RCC 7860 (cell line): ENCODE measurements at places on chromosomes 2 and 18.

GRCh38 chr18:56314396-56314795 is 324.0 kb downstream of the TXNL1 start:
- no peak for DNase-seq

DNA sequence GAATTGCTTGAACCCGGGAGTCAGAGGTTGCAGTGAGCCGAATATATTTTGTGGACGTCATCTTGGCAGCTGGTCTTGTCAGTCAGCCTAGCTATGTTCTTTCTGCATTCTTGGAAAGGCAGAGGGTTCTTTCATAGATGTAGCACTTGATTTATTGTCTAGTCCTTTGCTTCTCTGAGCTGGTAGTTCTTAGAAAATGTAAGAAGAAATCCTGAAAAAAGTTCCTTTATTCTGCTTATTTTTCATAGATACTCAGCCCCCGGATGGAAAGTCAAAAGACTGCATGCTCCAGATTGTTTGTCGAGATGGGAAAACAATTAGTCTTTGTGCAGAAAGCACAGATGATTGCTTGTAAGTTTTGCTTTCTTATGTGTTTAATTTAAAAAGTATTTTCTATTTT is 21.3 kb downstream of the PLEKHB2 start:
- DNase-seq, result no peak

GRCh38 chr18:59696311-59697235 is 650 bp downstream of the CCBE1 start:
- no peak for DNase-seq

DNA sequence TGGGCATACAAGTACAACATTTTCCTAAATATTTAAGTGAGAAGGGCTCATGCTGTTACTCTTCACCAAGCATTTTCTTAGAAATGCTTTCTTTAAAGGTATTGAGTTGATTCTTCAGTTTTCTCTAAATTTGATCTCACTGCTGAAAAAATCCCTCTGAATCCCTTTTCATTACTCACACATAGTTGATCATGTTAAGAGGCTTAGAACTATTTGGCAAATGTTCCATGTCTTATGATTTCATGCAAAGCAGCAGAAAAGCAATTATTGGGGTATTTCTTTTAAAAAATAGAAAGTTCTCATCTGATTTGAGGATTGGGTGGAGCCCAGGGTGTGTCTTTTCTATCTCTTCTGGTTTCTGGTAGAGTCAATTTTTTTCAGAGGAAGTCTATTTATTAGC is 1079.8 kb upstream of the ZEB2 start:
- DNase-seq, result no peak

DNA sequence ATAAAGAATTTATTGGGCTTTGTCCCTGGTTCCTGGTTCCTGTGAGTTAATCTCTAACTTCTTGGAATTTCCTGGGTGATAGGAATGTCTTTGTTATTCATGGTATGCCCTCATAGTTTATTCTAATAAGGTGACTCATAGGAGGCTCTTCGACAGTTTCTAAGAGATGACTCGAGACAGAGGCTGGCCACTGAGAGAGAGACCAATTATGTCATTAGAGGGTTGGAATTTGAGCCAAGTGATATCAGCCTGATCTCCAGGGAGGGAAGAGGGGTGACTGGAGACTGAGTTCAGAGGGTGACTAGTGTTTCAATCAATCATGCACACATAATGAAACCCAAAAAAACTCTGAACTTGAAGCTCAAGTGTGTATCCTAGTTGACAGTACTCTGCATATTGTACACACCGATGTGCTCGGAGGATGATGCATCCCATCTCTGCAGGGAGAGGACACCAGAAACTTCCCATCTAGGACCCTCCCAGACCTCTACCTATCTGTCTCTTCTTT is 185.7 kb downstream of the MTCL1 start:
- DNase-seq, result peak; percentile 99

GRCh38 chr2:216013080-216013909 is at the start of gene MREG:
Gene MREG, minus strand, starts transcription at chr2:216013551. Its CDS starts 224 bp downstream, at chr2:216013327.
- peak; percentile 50 for DNase-seq

DNA sequence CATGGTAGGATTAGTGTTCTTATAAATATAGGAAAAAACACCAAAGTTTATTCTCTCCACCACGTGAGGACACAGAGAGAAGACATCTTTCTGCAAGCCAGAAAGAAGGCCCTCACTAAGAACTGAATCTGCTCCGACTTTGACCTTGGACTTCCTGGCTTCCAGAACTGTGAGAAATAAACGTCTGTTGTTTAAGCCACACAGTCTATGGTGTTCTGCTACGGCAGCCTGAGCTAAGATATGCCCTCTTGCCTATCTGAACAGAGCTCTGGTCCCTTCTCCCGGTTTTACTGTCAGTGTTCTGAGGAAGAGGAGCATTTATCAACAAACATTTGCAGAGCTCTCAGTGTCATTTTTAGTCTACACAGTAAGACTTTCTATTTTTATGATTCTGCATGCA is 131.3 kb downstream of the DOK6 start:
- no peak for DNase-seq

GRCh38 chr2:58895857-58896256 is 654.7 kb upstream of the FANCL start:
- no peak for DNase-seq

- DNase-seq, result no peak
Observed at GRCh38 chr2:181149056-181149455, 168.7 kb downstream of the UBE2E3 start.

- DNase-seq, result no peak
Observed at GRCh38 chr18:67477522-67477921, 39.0 kb downstream of the DSEL start.

DNA sequence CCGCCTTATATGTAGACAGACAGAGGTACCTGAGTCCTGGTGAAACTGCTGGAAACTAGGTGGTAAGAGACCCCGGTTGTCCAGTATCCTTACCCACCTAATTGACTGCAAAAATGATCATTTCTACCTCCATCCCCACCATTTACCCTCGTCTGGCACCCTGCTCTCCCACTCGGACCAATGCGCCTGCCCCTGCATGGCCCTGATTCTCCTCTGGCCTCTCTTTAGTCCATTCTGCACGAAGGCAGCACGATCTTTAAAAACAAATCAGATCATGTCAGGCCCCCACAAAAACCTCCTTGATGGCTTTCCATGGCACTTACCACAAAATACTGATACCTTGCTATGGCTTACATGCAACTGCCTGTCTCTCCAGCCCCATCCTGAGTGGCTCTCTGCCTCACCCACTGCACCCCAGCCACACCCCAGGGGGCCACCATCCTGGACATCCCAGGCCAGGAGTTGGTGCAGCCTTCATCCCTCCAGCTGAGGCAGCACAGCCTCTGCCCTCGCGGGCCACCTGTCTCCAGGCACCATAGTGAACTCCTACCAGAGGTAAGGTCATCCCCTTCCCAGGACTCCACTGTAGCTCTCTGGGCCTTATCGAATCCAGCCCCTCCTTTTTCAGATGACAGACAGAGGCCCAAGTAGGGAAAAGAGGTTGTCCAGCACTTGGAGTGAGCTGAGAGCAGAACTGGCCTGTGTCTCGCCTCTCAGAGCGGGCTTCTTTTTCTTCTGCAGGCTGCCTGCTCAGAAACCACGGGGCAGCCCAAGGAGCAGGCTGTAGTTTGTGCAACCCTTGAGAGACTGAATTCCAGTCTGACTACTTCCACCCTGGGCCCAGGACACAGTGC is 12.3 kb upstream of the CIB4 start:
- no peak for DNase-seq

DNA sequence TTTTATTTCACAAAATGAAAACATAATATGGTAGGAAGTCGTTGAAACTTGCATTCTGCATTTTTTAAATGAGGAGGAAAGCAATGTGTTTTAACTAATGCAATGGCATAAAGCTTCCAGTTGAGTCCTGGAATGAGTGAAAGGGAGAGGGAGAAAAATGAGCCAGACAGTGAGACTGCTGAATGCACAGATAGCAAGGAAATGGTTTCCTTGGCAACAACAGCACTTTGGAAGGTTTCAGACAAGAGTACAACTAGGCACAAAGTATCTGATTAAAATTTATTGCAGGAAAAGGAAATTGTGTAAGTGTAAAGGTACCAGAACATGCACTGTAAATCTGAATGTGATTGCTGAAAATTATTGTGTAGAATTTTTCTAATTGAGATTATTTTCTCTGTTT is 320.1 kb upstream of the KYNU start:
- no peak for DNase-seq

GRCh38 chr2:73256618-73256922 is 22.5 kb downstream of the CCT7 start:
- DNase-seq, result no peak

DNA sequence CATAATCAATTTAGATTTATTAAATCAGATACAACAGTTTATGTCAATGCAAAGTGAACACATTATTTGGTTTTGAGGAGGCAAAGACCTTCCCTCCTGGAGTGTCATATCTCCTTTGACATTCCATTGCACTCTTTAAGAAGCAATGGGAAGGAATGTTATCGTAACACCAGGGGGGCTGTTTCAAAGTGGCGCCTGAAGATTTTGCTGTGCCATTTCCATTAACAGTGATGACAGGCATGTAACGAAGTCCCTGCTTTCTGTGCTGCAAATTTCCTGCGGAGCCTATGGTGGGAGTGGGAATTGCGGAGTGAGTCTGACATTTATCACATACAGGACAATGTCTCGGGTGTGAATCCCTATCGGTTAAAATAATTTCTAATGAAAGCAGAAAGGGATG is 499.6 kb upstream of the RAB6C start:
- no peak for DNase-seq

GRCh38 chr2:178951266-178952006 is 98.5 kb downstream of the CCDC141 start:
- no peak for DNase-seq

DNA sequence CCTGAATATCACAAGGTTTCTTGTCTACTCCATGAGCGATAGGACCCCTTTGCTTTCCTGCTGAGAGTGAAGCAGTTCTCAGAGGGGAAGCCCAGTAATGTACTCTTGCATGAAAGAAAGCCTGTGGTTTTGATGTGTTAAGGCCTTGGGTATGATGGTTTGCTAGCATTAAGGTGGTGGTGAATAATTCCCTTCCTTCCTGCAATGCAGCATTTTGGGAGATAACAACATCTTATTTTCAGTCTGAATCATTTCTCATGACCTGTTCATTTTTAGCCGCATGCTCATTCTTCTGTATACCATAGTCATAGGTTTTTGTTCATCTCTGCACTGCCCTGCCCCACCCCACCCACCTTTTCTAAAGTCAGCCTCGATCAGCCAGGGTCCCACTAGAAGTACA is 66.2 kb downstream of the HNMT start:
- DNase-seq, result peak; percentile 53

GRCh38 chr2:12807907-12808810 is 91.4 kb downstream of the TRIB2 start:
- no peak for DNase-seq

- no peak for DNase-seq
Observed at GRCh38 chr18:13370995-13371625, 152.6 kb downstream of the LDLRAD4 start.

DNA sequence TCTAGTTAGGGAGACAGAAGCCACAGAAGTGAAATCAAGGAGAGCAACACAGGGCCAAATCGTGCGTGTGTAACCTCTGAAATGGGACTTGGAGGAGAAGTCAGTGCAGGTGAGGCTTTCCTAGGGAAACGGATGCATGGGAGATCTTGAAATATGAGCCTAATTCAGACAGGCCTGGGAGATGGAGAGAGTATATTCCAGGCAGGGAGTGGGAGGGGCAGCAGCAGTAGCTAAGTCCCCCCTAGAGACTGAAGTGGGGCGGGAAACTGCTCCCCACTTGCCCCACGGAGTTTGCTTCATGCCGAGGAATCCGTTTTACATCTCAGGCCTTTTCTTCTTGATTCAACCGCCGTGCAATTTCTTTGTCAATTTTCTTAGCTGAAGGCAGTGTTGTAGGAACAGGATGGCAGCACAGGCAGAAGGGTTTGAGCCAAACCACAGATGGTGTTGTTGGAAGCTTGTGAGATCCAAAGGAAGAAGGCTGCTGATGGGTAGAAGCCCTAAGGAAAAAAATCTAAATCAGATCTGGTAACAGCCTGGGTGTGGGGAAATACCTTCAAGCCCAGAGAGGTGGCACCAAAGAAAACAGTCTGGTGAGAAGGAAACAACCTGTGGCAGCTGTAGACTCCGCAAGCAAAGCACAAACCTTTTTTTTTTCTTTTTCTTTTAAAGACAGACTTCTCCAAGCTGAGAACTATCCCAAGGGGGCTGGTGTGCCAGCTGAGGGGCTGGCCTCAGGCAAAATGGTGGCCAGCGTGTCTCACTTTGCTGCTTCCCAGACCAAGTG is 40.2 kb downstream of the EPAS1 start:
- DNase-seq, result no peak

DNA sequence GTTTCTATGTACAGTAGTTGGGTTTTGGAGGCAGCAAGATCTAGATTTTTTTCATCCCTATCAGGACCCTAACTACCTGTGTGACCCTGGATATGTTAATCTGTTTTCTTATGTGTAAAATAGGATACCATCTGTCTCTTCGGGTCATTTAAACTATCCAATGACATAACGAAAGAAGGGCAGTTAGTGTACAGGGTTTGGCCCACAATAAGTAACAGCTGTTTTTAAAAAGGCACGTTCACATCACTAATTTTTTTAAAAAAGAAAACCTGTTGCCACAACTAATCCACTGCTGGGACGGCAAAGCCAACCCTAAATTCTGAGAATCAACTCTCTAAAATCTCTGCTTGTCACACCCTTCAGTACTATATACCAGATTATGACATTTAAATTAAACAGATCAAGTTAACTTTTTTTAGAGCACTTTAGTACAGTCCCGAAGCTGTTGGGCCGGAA is 869 bp downstream of the USP40 start:
- DNase-seq, result no peak

DNA sequence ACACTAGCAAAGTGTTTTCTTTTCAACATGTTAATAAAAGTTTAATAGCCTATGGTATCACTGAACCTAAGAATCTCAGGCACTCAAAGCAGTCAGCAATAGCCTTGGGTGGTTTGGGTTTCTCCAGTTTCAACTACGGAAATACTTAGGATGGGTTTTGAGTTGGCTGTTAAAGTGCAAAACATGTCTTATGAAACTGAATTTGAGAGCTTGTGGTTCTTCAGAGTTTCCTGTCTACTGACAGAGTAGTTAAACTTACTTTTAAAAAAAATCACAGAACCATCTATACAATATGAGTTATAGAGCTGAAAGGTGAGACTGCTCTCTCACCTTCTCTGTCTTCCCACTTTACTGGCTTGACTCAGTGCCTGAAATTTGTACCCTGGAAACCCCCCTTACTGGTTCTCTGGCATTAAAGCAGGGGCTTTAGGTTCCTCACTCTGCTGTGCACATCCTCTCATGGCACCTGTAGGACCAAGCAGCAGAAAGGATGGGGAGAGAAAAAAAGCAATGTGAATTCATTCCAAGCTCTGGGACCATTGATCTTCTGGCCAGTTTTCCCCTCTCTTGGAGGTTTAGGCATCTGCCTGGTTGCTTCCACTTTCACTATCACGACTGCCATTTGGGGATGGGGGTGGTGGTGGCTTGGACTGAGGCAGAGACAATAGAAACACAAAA is 18.1 kb downstream of the CCDC141 start:
- no peak for DNase-seq

DNA sequence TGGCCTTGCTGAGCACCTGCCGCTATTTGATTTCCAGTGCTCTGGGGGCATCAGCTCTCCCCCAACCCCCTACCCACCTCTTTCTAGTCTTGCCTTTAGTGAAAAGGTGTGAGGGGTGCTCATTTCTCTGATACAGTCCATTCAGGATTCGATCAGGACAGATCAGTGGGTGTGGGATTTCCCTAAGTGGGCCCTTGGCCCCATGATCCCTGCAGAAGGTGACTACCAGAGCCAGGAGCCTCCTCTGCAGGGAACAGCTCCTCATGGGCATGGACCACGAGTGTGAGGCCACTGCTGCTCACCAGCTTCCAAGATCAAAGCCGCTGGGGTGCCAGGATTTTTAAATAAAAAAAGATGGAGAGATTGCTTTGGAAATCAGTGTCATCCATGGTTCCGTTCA is 835.2 kb upstream of the ID2 start:
- DNase-seq, result no peak
